ENCODE measurements at places on chromosomes 16 and 17.

- DNase-seq = no peak
These were observed 387.3 kb upstream of the XYLT1 start for GRCh38 chr16:17858061-17858460.

GRCh38 chr17:58329035-58329809 lies 627 bp upstream of the TSPOAP1 start:
- no peak for DNase-seq

GRCh38 chr17:45048795-45049563 lies 2.5 kb downstream of the DCAKD start:
- DNase-seq = peak; percentile 29

GRCh38 chr16:19884611-19885450 lies at the start of gene GPRC5B:
Gene GPRC5B (minus strand): TSS chr16:19884848. CDS start chr16:19872845, 12,003 bp downstream.
- DNase-seq = peak; percentile 56

- peak; percentile 72 for DNase-seq
These were observed 647 bp downstream of the PRSS8 start for GRCh38 chr16:31134625-31135534.

Data from Caco-2 (cell line).